ENCODE measurements at places on chromosomes 1 and 21.

GRCh38 chr1:105730701-105731100 is 1325.8 kb upstream of the PRMT6 start:
- no peak for DNase-seq

DNA sequence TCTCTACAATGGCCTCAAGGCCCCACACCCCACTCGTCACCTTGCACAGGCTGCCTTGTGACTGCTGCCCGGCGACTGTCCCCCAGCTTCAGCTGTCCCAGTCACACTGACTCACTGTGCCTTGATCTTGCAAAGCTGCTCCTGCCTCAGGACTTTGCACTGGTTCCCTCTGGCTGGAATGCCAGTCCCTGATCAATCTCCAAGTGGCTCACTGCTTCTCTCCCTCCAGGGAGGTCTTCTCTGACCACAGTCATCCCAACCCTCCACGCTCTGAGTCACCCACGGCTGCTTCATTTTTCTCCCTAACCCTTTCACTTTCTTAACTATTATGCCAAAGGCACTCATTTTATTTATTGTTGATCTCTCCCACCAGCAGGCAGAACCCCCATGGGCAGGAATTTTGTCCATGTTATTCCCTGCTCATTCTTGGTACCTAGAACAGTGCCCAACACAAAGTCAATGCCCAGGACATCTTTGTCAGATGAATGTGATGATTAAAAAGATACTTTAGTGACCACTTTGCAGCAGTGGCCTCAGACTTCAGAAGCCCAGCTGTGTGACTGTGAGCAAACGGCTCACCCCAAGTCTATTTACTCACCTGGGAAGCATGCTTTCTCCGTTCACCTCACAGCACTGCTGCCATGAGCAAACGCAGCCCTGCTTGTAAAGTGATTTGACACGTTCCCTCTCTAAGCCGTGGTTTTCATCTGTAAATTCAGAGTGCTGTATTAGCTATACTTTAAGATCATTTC is 53.4 kb downstream of the ZBTB18 start:
- no peak for DNase-seq

DNA sequence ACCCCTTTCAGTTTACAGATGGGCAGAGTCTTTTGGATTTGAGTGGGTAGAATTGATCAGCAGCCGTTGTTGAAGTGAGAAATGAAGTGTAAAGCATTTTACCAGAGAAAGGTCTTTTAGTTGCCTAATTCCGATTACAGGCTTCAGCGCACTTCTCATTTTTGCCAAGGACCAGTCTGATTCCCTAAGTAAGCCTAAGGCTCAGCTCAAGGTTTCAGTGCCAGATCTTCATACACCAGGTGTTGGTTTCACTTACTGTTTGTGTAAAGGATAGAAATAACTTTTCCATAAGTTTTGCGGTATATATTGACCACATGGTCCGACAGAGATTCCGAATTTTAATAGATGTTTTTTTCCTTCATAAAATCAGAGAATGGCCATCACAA is 83.9 kb upstream of the BMP8A start:
- DNase-seq, result no peak

GRCh38 chr1:47717341-47717740 is 279.5 kb downstream of the FOXD2 start:
- DNase-seq, result no peak

GRCh38 chr1:94384485-94385265 is 33.5 kb upstream of the ABCD3 start:
- no peak for DNase-seq

- DNase-seq, result no peak
These were observed 1.5 kb downstream of the RNF186 start for GRCh38 chr1:19813643-19813960.

- DNase-seq, result no peak
These were observed 62.3 kb upstream of the KCNA3 start for GRCh38 chr1:110736900-110737605.
